PC-3 (cell line): ENCODE measurements at places on chromosomes 1 and 21.

GRCh38 chr21:15001857-15002606, 62.8 kb downstream of the NRIP1 start:
- DNase-seq, result no peak

GRCh38 chr1:225258811-225259210, 169.0 kb downstream of the LBR start:
- no peak for DNase-seq

DNA sequence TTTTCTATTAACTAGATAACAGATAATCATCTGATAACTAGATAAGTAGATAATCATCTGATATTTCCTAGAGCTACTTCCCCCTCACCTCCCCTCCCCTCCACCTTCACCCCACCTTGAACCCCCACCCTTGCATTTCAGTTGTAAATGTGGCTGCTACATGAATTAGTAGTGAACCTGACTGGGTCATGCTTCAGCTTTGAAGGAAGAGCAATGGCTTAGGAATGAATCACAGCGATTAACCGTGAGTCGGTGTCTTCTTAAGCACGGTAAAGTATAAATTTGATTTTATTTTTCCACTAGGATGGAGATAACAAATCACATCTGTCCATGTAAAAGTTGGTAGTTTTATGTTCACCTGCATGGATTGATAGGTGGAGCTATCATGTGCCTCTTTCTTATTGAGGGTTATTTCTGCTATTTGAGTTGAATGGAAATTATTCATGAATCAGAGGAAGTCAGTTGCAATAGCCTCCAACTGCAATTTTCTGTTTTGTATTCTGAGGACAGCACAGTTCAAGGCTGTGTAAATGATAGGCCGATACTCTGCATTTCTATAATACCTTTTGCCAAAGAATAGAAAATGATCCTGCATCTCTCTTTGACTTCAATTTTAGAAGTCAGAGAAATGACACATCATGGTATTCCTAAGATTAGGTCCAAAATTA, 235.0 kb downstream of the PTGER3 start:
- no peak for DNase-seq

GRCh38 chr1:69946935-69947334, 258.4 kb downstream of the LRRC40 start:
- no peak for DNase-seq
